Astrocyte (in vitro differentiated cells and primary cell): ENCODE measurements at places on chromosomes 3 and 15. TPM values are rescaled to one million over a fixed set of nuclear protein-coding genes. Genes with fewer than 3 reads are reported as not detected.

- DNase-seq: no peak
- H3K4me1 ChIP-seq: no peaks in the 10 kb centered on the region
- no peaks in the 10 kb centered on the region for H3K27me3 ChIP-seq
- no peak overlapping the region for H3K27ac ChIP-seq
- no peak overlapping the region for H3K4me3 ChIP-seq
- H3K36me3 ChIP-seq: no peaks in the 10 kb centered on the region
These were observed 585.2 kb downstream of the EPHA3 start for GRCh38 chr3:89692601-89693000.

DNA sequence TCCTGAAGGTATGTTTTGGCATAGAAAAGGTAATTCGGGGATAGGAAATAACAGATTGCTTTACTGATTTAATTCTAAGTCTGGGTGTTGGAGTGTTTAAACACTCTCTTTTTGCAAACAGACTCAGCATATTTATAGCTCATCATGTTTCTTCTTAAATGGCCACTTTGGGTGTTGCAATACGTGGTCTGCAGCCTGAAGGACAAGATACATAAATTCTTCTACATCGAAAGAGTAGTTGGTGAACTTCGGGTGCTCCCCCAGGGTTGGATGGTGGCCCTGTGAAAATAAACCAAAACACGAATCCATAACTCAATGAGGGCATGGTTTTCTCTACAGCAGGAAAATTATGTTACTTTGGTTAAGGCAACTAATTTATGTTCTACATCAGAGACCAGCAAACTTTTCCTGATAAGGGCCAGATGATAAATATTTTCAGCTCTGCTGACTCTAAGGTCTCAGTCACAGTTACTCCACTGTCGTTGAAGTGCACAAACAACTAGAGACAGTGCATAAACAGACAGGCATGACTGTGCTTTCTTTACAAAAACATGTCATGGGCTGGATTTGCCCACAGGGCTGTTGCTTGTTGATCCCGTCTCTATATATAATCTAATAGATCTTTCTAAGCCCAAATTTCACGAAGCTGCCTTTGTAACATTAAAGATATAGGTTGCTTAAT is 35.9 kb downstream of the EOGT start:
- DNase-seq: no peak
- H3K36me3 ChIP-seq: peaks cover 50% of the 10 kb centered on the region
- no peaks in the 10 kb centered on the region for H3K27me3 ChIP-seq
- no peak overlapping the region for H3K27ac ChIP-seq

- no peaks in the 10 kb centered on the region for H3K27me3 ChIP-seq
- H3K4me3 ChIP-seq: no peak overlapping the region
- peaks cover 12% of the 10 kb centered on the region for H3K4me1 ChIP-seq
- peak overlapping the region; percentile 93 for H3K27ac ChIP-seq
- peak; percentile 65 for DNase-seq
These were observed 8.6 kb downstream of the IRAK2 start for GRCh38 chr3:10173095-10173925.

DNA sequence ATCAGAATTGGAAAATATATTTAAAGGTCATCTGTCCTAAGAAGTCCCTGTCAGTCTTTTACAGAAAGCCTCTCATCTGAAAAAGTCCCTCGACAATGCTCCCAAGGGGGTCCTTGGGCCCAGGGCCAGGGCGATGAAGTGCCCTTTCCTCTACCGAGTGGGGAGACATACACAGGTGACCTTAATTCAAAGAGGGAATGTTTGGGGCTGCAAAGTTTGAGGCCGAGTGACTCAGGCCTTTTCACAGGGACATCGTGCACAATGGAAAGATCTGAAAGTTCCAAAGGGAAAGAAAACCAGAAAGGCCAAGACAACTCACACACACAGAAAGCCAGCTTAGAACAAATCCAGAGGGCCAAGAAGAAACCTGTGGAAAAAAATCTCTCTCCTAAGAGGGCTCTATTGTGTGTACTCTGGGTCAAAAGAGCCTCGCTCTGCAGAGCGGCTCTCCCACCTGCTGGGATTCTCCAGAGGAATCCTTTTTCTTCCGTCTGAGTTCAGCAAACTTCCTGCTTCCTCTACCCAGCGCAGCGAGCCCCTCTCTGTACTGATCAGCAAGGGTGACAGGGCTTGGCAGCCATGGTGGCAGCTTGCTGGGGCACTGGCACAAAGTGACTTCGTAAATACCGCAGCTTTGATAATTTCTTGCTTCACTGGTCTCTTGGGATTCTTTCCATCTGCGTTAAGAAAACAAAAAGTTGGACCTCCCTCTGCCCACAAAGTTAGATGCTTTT is 259.1 kb downstream of the OPA1 start:
- no peaks in the 10 kb centered on the region for H3K36me3 ChIP-seq
- no peak overlapping the region for H3K27ac ChIP-seq
- H3K4me3 ChIP-seq: peak overlapping the region; percentile 20
- H3K27me3 ChIP-seq: peaks cover 29% of the 10 kb centered on the region
- H3K4me1 ChIP-seq: peaks cover 12% of the 10 kb centered on the region

GRCh38 chr3:142884531-142884930 is 4.4 kb downstream of the PCOLCE2 start:
- H3K4me3 ChIP-seq: no peak overlapping the region
- H3K4me1 ChIP-seq: peaks cover 19% of the 10 kb centered on the region
- no peaks in the 10 kb centered on the region for H3K36me3 ChIP-seq

DNA sequence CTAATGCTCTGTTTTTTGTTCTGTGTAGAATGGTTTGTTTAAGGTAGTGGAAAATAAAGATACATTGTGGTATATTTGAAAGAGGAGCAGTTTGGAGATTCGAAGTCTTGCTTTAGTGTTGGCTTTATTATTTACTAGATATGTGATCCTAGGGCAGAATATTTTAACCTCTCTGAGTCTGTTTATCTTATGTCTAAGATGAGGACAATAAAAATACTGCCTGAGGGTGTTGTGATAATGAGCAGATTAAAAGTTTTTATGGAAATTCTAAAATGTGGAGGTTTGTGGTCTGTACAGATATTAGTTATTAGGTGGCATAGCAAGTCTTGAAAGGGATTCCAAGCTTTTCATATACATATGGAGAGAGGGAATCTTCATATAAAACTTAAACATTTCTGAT is 15.0 kb downstream of the TCF12 start:
- no peak overlapping the region for H3K4me3 ChIP-seq
- H3K27me3 ChIP-seq: no peaks in the 10 kb centered on the region
- peaks cover 17% of the 10 kb centered on the region for H3K4me1 ChIP-seq
- no peak overlapping the region for H3K27ac ChIP-seq

DNA sequence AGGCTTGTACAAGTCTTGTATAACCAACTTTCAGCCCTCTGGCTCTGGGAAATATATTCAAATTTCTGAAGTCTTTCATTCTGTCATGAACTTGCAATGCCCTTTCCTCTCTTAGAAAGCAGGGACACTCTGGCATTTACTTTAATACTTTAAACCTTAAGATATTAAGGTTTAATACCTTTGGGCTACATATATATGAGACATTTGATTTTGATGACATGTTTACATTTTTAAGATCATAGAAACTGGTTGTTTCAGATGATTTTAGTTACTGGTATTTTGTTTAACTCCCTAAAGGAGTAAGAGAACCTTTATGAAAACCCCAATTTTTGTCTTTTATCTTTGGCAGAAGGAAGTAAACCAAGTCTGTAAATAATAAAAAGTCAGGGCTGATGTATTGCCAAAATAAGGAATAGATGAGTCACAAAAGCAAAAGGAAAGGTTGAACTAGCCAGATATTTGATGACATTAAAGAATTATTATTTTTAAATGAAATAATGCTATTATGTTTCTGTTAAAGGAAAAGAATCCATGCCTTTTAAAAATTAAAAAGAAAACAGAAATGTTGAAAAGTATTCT is 579.0 kb upstream of the CBLB start:
- DNase-seq: no peak
- H3K27ac ChIP-seq: no peak overlapping the region
- H3K4me3 ChIP-seq: no peak overlapping the region
- no peaks in the 10 kb centered on the region for H3K27me3 ChIP-seq

DNA sequence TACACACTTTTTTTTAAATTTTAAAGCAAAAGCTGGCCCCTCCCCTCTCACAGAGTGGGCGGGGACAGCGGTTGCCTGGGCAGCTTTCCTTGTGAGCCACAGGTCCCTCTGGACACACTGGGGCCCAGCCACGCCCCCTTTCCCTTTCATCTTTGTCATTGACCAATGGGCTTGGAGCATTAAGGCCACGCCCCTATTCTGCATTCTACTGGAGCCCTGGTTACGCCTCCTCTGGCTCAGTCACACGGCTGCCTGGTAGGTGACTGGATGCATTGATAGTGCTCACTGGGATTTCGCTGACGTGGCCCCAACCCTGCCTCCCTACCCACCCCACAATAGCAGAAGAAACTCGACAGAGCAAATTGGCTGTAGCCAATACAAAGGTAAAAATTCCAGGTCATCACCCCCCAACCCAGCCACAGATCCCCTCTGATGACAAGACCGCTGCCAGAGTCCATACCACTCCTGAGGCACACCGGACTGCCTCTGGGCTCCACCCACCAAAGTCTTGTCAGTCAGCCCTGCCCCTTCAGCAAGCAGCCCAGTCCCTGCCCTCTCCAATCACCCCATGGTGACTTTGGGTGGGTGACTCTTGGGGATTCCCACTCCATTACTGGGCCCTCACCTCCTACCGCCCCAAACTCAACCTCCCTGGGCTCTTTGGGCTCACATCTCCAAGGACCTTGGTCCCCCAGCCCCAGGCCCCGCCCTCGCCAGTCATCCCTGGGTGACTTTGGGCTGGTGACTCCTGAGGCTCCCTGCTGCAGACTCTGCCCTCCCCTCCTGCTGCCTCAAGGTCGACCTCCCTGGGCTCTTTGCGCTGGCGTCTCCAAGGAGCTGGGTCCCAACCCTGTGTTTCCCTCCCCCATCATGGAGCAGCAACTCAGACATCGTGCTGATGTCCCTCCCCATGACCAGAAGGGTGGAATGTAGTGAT is 112.2 kb upstream of the FAN1 start:
- H3K4me1 ChIP-seq: no peaks in the 10 kb centered on the region
- DNase-seq: no peak
- no peaks in the 10 kb centered on the region for H3K36me3 ChIP-seq
- no peaks in the 10 kb centered on the region for H3K27me3 ChIP-seq
- H3K27ac ChIP-seq: no peak overlapping the region

- H3K4me3 ChIP-seq: no peak overlapping the region
- no peak overlapping the region for H3K27ac ChIP-seq
- no peaks in the 10 kb centered on the region for H3K4me1 ChIP-seq
- H3K27me3 ChIP-seq: no peaks in the 10 kb centered on the region
- no peak for DNase-seq
These were observed 36.3 kb upstream of the ARIH1 start for GRCh38 chr15:72437650-72438316.

GRCh38 chr3:72411126-72411525 is 437.1 kb downstream of the SHQ1 start:
- no peaks in the 10 kb centered on the region for H3K4me1 ChIP-seq
- no peaks in the 10 kb centered on the region for H3K36me3 ChIP-seq
- DNase-seq: no peak
- H3K4me3 ChIP-seq: no peak overlapping the region

DNA sequence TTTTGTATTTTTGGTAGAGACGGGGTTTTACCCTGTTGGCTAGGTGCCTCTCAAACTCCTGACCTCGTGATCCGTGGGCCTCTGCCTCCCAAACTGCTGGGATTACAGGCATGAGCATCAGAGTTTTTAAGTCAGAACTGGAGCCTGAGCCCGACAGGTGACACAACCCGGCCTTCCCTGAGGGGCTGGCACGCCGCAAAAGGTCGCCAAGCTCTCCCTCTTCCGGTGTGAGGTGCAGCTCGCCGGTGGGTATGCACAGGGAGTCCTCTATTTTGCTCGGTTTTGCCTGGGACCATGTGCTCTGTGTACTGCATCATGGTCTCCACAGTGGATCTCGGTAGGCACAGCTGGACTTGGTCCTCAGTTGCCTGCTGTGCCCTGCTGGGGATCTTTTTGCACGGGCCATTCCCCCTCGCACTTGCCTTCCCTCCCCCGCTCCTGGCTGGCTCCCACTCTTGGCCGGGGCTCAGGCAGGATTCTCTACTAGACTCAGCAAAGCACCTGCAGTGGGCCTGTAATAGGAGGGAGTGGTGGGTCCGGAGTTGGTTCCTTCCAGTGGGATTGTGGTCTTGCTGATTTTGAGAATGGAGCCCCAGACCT is 101.2 kb upstream of the KLF13 start:
- no peak overlapping the region for H3K27ac ChIP-seq
- peaks cover 15% of the 10 kb centered on the region for H3K27me3 ChIP-seq
- DNase-seq: no peak

DNA sequence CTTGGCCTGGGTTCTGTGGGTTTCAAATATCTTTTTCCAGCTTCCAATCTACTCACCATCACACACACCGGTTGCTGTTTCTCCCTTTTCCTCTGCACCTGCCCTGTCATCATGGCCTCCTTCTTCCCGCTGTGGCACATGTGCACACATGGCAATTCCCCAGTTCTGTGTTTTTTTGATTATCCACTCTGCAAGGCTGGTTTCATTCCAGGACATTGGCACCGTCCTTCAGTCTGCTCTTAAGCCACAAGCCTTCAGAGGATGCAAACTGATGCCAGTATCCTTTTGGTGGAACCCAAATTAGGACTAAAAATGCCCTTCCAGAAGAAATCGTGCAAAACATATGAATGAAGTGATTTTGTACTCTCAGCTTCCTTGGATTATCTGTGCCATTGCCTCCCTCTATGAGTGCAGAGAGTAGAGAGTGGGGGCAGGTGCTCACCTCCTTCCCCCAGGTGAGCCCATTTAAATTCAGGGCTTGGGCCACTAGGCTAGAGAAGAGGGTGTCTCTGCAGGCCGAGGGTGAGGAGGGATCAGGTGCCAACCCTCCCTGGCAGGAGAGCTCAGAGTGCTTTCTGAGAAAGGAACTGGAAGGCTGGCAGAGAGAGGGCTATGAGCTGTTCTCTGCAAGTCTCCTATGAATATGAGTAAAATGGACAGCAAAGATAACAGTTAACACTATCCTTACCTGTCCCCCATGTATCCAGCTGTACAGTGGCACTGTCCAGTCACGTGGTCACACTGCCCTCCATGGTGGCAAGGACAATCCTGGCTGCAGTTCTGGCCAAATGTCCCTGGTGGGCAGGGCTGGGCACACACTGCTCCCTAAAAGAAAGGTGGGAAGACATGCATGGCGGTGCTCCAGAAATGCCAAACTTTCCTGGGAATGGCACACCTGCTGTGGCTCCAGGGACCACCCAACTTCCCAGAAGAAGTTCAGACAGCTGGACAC is 100.8 kb downstream of the RAB11A start:
- H3K27me3 ChIP-seq: peaks cover 26% of the 10 kb centered on the region
- H3K4me1 ChIP-seq: no peaks in the 10 kb centered on the region
- no peaks in the 10 kb centered on the region for H3K36me3 ChIP-seq
- DNase-seq: no peak
- H3K4me3 ChIP-seq: no peak overlapping the region
- no peak overlapping the region for H3K27ac ChIP-seq

DNA sequence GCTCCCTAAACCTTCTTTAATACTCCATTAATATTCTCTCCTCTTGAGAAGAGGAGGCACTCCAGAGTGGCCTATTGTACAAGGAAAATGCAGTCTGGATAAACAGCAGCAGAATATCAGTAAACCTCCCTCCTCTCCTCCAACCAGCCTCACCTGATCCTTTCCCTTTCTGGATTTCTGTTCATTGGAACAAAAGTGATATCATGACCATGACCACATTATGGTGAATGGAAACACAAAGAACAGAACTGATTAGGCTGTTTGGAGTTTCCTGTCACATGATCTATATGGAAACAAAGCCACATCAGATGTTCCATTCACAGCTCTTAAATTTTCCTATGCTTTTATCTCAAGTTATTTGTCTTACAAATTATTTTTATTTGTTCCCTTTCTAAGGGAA is 14.6 kb downstream of the C2CD4B start:
- no peak overlapping the region for H3K27ac ChIP-seq
- H3K4me1 ChIP-seq: no peaks in the 10 kb centered on the region
- H3K36me3 ChIP-seq: no peaks in the 10 kb centered on the region
- no peak overlapping the region for H3K4me3 ChIP-seq
- no peaks in the 10 kb centered on the region for H3K27me3 ChIP-seq

PLCH1 gene
- 0.65 and 1.2 TPM in 2 replicates for total RNA-seq

MUSTN1 gene
- total RNA-seq: not detected in 2 replicates

DISP2 gene
- 1.5 and 3.7 TPM in 2 replicates for total RNA-seq

ADAMTSL3 gene
- 2.4 and 3.0 TPM in 2 replicates for total RNA-seq
